ENCODE measurements at places on chromosomes 4 and X.
A peak's percentile ranks its signal among the peaks of the same experiment; 100 is the strongest.

DNA sequence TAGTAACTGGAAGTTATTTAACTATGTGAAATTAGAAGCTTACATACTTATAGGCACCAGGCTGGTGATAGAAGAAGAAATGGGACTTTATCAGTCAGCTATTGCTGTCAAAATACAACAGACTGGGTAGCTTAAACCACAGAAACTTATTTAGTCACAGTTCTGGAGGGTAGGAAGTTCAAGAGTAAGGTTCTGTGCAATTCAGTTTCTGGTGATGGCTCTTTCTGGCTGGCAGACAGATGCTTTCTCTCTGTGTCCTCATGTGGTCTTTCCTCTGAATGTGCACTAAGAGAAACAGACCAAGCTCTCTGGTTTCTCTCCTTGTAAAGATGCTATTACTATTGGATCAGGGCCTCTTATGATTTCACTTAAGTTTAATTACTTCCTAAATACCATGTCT lies 92.1 kb upstream of the ANKRD50 start:
- no peak for DNase-seq

- no peak for DNase-seq
Measured at GRCh38 chrX:8305350-8305749, 134.3 kb upstream of the VCX2 start.

DNA sequence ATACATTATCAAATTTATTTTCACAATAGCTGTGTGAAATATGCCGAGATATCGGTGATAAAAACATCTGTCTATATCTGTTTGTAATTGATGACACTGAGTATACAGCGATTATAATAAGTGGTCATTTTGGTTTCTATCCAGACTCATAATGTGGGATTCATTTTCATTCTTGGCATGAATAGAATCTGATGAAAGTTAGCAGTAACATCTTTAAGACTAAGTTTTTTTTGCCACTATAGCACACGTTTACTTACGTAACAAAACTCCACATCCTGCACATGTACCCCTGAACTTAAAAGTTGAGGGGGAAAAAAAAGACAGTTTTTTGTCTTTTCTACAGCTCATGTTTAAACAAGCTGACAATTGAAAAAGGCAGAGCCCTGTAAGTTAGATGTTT lies 86.4 kb downstream of the PPA2 start:
- DNase-seq = no peak

DNA sequence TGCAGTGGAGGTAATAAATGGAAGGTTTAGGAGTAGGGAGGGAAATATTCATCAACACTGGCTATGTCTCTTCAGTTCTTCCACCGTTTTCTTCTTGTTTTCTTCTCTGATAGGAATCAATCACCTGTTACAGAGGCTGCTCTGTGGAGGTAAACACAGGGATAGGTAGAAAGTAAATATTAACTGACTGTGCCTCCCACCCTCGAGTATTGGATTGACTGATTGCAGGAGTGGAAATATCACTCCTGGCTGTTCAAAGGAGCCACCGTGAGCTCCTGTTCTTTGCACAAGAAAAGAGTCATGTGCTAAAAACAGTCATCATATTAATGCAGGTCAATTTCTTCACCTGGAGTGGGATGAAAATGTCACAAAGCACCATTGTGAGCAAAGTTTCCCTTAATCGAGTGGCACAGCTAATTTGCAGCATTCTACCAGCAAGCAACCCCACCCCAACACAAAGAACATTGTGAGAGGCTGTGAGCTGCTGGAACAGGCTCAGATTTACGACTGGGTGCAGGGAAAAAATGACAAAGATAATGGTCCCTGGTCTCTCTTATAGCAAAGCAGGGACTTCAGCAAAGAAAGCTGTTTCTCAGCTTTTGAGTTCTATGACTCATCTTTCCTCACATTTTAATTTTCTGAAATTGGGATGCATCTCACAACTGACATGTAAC lies 113.7 kb upstream of the TSPAN5 start:
- DNase-seq = no peak

GRCh38 chr4:128958194-128958593 lies 135.1 kb downstream of the SCLT1 start:
- DNase-seq = no peak

DNA sequence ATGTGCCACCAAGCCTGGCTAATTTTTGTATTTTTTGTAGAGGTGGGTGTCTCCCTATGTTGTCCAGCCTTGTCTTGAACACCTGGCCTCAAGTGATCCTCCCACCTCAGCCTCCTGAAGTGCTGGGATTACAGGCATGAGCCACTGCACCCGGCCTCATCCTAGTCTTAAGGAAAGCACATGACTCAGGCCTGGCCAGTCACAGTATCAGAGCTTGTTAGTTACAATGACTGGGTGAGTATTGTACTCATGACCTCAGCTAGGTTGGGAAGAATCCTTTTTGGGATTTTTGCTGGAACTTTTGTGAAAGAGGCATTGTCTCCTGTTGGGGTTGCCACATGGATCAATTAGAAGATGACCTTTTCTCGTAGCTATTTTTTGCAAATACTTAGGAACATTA lies 292.8 kb downstream of the RAPGEF2 start:
- no peak for DNase-seq

GRCh38 chr4:47695260-47695659 lies 142.6 kb downstream of the CORIN start:
- DNase-seq = no peak

DNA sequence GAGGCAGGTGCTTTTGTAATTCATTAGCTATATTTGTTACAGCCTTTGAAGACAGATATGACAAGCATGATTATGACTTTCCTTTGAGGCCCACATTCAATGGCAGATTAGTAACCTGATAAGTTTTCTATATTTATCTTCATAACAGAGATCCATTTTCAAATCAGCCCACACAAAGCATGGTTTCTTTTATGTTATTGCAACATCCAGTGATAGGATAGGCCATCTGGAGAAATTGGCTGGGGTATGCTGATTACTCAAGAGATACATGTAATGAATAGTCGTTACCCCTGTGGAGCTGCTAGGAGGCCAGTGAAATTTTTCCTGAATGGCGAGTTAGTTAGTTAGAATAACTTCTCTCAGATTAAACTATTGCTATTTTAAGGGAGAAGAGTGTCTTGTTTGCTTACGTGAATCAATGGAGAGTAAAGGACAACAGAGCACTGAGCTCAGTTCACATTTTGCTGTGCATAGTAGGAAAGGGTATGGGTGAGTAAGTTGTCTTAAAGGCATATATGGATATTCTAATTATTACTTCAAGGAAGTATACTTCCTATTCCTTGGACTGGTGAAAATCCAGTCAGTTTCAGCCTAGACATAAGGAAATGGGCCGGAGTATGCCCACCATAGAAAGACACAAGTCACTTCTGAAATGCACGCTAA lies 79.2 kb upstream of the DKK2 start:
- DNase-seq = no peak

DNA sequence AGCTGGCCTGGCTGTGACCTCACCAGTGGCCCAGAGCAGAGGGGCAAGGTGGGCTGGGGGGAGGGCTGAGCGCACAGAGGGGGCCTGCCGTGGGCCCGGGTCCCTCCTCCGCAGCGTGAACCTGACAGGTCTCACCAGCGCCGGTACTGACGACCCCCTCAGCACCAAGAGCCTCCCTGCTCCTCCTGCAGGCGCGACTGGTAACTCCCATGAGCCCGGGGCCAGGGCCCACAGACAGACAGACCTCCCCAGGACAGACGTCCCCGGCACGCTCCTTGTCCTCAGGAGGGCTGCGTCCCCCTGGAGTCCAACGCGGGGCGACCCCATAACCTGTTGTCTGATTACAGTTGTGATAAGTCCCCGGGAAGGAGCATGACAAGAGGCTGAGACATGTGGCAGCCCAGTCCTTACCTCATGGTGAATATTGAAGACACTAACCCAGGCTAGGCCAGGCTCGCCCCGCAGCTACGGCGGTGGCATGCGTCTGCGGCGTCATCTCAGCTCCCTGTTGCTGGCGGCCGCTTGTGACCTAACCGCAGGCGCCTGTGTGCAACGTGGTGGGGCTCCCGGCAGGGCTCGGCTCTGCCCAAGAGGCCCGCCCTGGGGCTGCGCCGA lies 8.5 kb downstream of the AKAP17A start:
- no peak for DNase-seq

- no peak for DNase-seq
Measured at GRCh38 chr4:10747186-10747585, 62.6 kb upstream of the CLNK start.

DNA sequence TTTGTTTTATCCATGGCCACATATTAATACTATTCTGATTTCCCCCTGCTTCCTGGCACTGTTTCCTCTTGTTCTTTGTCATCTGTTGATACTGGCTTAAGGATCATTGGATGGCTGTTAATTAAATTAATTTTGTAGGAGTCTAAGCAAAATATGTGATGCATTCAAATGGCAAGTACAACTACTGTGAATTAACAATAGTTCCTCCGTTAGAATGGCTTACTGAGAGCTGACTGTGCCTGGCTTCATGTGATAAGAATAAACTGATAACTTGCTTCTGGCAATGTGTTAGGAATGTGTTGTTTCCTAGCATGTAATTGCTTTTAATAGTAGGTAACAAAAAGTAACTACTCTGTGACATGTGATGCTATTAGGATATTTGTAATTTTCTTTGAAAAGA lies 98.5 kb downstream of the RPA4 start:
- no peak for DNase-seq

- no peak for DNase-seq
Measured at GRCh38 chrX:107273795-107274194, 67.4 kb downstream of the DNAAF6 start.

DNA sequence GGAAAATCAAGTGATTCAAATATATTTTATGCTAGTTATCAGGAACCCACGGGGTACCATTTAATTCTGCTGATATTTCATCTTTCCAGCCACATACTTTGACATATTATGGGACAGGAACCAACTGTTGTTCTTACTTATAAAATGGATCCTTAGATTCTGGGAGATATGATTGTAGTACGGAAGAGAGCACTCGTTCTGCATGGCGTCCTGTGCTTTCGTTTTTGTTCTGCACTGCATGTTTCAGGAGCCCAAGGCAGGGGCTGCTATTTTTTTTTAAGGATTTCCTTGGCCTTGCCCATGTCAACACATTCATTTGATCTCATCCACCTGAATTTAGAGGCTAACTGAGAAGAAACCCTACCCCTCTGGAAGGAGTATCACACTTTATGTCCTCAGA lies 245.5 kb upstream of the TLL1 start:
- no peak for DNase-seq

GRCh38 chrX:123518791-123519190 lies 214.1 kb downstream of the THOC2 start:
- no peak for DNase-seq

DNA sequence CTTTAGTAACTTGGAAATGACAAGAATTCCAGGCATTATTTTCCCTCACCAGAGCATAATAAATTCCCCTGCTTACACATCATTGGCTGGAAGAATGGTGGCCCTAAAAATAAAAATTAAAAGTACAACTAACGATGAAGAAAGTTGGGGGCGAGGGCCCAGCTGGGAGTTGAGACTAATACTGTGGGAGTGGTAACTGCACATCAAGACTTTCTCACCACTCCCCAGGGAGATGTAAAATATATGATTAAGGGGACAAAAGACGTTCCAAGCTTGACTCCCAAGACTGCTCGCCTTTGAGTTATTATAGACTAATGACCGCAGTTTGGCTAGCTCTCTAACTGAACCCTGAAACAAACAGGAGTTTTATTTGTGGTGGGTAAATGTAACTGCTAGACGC lies 30.0 kb downstream of the SMIM31 start:
- no peak for DNase-seq

DNA sequence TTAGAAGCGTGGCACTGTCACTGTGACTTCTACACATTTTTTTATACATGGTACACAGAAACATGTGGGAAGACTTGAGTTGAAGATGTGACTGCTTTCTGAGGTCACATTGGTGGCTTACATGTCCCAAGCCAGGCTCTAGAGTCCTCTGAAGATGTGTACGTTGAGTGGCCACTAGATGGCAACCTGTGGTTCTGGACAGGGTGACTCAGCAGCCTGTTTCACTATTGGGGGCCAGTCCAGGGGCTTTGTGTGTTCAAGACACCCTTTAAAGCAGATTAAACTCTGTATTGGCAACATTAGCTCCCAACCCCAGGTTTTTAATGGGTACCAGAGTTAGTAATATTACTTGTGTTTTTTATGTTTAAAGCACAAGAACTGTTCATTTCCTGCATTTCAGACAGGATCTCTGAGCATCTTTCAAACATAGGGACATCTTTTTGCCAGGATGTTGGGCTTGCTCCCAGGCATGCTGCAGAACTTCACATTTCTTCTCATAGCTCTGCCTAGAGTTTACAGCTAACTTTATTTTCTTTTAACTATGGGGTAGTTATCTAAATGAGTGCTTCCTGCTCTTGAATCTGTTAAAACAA lies 53.0 kb downstream of the DCUN1D4 start:
- DNase-seq = peak; percentile 77

- no peak for DNase-seq
Measured at GRCh38 chr4:48761286-48761685, 18.8 kb downstream of the FRYL start.

GRCh38 chr4:114108869-114109268 lies 129.4 kb upstream of the ARSJ start:
- DNase-seq = no peak

- no peak for DNase-seq
Measured at GRCh38 chr4:23736466-23736865, 153.4 kb downstream of the PPARGC1A start.

DNA sequence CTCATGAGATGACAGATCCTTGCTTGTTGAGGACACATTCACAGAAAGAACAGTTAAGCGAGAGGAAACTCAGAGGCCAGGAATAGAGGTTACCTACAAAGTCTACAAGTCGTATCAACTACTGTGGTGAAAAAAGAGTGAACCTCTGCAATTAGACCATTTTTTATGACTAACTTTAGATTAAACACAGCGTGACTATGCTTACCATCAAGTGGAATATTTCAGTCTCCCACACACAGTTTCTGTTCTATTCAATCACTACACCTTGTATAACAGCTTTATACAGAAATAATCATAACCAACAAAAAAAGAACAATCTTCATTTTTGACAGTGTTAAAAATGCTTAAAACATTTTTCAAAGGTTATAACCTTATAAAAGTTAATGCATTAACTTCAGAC lies 46.6 kb downstream of the ADAMTS3 start:
- no peak for DNase-seq

GRCh38 chrX:39718981-39719380 lies 378.8 kb downstream of the BCOR start:
- DNase-seq = no peak

DNA sequence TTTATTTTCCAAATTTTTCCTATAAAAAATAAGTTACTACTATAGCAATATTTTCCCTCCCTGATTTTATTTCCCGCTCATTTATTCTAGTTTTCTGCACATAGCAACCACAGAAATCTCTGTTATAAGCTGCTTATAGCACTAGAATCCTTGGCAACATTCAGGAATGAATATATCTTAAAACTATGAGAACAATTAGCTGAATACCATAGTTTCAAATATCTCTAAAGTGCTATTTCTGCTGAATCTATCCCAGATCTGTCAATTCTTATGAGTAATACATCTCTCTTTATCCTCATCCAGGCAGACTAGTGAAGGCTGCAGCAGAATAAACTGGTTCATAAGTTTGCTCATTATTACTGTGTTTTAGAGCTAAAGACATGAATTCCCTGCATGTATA lies 622.9 kb upstream of the DIPK2B start:
- DNase-seq = no peak

- no peak for DNase-seq
Measured at GRCh38 chr4:158836828-158837449, 68.1 kb downstream of the FNIP2 start.
